ENCODE measurements at places on chromosomes 11 and 22.
A peak's percentile ranks its signal among the peaks of the same experiment; 100 is the strongest.

DNA sequence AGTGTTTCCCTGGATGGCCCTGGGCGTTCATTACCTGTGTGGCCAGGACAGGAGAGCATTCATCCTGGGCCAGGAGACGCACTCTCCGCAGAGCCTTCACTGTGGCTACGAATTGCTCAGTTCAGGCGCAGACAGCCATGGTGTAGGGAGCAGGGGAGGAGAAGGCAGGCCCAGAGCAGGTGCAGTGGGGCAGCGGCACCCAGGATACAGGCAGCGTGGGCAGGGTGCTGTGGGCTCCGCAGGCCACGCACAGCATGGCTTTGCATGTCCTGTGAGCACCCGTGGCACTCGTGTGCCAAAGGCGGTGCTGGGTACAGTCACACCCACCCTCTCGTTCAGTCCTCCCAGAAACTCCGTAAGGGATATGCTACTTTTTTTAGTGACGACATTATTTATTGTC, 124.2 kb upstream of the B3GAT1 start:
- DNase-seq: peak; percentile 59

DNA sequence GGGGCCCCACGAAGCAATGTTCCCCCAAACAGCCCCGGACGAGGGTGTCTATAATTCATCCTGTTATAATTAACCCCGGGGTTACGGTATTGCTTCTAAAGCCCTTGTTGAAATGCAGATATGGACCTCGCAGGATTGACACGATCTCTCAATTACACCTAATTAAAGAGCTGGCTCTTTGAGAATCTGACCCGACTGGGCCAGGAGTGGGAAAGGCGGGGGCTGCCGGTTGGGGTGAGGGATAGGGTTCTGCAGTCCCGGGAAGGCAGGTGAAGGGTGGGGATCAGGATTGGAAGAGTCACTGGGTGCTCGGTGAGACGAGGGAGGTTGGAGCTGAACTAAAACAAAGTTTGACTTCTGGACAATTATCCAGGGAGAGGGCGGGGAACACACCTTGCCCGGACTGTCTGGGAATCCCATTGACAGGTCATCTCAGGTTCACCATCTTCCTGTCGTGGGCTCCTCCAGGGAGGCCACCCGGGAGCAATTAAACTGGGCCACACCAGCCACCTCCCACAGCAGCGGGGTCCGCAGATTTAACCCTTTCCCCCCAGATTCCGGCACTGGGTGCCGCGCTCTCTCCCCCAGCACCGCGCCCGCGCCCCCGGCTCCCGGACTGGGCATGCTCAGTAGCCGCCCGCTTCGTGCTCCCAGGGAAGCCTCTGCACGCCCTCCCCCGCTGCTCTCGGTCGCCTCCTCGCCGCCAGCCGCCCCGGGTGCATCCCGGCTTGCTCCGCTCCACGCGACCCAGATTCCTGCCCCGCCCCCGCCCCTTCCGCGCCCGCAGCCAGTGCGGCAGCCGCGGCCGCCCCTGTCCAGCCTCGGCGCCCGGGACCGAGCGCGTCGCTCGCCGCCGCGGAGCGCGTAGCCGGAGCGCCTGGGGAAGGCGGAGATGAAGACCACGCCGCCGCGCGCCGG, at the start of gene ELMOD1:
Gene ELMOD1 (plus strand): TSS at position 688 of the 918 bp plus-strand sequence. CDS start 27,043 bp downstream, outside the sequence.
- peak; percentile 73 for DNase-seq

DNA sequence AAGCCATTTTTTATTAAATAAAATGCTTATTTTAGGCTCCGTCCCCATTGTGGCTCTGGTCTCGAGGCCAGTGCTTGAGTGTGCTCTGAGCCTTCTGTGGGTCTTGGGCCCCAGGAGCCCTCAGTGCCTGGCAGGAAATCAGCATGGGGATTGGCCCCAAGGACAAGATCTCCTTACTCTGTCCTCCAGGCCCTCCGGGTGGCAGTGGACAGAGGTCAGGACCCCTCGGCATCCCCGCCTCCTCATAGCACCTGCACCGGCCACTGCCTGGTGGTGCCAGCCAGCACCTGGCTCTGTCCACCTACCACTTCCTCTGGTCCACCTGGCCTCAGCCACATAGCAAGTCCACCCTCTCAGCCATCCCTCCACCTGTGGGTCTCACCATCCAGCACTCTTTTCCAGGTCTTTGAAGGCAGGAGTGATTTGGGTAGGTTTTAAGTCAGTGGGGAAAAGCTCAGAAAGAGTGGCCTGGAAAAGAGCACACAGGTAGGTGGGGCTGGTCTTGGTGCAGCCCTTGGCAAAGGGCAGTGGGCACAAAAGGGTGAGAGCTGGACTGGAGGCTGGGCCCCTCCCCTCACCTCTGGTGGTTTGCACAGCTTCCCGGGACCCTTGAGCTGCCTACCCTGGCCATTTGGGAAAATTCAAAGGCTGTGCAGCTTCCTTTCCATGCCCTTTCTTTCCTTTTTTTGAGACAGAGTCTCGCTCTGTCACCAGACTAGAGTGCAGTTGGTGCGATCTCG, 3.5 kb downstream of the CLDN5 start:
- DNase-seq: peak; percentile 82

- DNase-seq: no peak
Observed at GRCh38 chr11:128664317-128664716, 29.6 kb upstream of the FLI1 start.

GRCh38 chr11:21930408-21930807, 262.5 kb upstream of the ANO5 start:
- no peak for DNase-seq

GRCh38 chr11:104443387-104443786, 279.4 kb upstream of the PDGFD start:
- no peak for DNase-seq

DNA sequence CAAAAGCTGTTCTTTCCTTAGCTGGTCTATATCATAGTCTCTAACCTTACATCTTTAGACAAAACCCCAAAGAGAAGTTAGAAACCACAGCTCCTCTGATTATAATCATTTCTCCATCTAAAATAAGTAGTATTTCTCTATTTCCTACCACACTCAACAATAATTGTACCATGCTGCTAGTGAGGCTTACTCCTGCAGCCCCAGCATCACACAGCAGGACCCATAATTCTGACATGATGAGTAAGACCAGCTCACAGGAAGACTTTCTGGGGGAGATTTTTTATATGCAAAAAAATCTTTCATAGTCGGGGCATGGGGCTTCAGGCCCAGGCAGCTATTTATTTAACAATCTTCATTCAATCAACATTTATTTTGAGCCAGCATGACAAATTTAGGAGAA, 441.6 kb downstream of the DYNC2H1 start:
- no peak for DNase-seq

DNA sequence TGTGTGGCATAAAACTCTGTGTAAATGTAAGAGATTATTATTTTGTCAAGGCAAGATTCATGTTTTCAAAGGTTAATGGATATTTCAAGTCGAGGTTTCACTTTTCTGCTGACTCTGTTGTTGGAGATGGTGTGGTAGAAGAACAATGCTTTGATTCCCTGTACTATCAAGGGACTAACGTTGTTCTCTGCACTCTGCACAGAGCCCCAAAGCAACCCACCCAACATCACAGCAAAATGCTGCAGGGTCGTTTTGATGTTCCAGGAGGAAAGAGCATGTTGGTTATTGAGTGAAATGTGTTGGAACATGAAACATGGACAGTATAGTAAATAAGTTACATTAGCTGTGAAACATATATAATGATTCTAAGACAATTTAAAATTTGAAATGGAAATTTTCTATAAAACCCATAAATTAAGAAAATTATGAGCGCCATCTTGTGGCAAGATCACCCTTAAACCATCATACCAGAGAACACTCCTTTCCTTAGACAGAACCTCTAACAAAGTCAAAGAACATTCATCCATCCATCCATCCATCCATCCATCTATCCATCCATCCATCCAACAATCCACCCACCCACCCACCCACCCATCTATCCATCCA, 164.4 kb upstream of the ZBED5 start:
- DNase-seq: no peak

DNA sequence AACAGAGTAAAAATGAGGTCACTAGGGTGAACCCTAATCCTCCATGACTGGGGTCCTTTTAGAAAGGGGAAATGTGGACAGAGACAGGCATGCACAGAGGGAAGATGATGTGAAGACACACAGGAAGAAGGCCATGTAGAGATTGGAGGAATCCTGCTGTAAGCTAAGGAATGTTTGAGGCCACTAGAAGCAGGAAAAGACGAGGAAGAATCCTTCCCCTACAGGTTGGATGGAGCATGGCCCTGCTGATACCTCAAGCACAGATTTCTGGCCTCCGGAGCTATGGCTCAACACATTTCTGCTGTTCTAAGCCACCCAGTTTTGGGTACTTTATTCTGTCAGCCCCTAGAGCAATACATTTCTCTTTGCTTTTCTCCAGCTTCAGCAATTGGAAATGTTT, 486.9 kb downstream of the MIAT start:
- DNase-seq: no peak

DNA sequence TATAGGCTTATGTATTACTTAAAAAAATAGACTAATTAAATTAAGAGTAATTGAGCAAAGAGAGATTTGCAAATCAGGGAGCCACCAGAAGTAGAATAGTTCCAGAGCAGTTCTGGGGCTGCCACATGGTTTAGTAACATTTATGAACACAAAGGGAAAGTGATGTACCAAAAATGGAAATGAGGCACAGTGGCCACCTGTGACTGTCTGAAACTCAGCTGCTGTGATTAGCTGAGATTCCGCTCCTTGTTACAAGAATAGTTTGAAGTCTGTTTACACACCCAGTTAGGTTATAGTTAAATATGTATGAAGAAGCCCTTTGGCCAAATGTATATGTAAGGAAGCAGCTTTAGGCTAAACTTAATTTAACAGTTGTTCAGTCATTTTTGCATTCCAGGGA, 901.5 kb upstream of the CHORDC1 start:
- no peak for DNase-seq

- no peak for DNase-seq
Observed at GRCh38 chr11:76685831-76686230, 15.3 kb upstream of the LRRC32 start.

DNA sequence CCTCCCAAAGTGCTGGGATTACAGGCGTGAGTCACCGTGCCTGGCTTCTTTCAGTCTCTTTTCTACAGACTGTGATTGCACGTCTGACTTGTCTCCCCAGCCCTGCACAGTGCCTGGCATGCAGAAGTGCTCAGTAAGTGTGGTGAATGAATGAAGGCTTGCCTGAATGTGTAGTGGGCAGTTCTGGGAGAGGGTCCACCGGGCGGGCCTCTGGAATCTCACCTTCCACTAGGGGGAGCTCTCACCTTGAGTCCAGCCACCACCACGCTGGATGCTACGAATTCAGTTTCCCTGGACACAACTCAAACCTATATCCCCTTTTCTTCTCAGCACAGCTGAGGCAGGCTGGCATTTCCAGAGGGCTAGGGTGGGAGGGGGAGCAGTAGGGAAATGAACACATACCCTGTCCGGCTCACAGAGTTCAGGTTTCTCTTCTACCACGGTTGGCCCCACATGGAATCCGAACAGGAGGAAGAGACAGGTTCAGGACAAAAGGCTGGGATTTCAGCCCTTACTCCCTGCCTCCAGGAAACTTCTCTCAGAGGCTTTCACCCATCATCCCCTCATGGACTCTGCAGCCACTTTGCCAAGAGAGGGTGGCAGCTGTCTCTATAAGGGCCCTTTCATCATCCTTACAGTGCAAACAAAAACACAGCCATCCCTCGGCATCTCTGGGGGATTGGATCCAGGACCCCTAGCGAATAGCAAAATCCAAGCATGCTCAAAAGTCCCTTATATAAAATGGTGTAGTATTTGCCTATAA, 86.8 kb downstream of the NECTIN1 start:
- DNase-seq: no peak

DNA sequence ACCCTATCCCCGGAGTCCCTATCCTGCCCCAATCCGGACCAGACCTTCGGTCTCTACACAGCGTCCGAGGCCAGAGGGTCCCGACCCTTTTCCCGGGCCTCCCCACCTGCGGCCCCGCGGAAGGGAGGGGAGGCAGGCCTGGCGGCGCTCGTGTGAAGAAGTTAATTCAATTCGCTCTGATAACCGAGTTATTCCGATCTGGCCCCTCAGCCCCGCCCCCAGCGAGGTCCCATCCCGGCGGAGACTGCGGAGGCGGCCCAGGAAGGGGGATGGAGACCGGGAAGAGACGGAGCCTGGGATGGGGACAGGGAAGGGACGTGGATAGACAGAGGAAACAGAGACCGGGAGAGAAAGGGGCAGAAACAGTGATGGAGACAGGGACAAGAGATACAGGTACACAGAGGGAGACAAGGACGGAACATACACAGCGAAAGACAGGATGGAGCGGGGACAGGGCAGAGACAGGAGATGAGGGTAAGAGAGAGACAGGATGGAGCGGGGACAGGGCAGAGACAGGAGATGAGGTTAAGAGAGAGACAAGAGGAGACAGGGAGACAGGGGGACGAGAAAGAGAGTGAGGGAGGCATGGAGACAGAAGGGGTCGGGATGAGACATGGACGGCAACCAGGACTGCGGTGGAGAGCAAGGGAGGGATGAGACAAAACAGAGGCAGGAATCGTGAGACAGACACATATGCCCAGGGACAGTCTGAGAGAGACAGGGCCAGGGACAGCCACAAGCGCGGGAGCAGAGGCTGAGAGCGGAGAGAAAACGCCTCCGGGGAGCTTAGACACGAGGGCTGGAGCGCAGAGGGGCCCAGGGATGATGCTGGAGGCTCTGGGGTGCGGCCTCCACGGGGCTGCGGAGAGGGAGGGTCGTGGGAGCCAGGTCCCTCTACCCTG, 636 bp upstream of the PHOX2A start:
- DNase-seq: no peak

DNA sequence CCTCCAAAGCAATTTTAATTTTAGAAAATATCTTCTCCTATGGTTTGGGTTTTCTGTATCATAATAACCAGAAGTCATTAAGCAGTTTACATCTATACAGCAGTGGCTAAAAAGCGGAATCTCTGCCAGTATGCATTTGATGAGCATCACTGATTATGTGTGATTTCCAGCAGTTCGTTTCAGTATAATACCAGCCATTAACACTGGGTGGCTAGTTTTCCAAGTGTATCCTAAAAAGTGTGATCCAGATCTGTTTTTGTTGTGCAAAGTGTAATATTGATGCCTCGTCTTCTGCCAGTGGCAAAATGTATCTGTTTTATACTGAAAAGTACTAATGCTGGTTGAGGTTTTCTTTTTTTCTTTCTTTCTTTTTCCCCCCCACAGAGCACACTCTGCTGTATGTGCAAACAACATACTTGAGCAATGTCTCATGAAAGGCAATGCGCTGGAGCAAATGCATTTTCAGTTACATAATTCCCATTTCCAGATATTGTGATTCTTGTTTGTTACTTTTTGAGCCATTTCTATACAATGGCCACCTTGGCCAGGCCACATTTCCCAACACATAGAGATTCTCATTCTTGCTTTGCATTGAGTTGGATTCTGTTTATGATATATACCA, 64.2 kb downstream of the SLC36A4 start:
- no peak for DNase-seq

DNA sequence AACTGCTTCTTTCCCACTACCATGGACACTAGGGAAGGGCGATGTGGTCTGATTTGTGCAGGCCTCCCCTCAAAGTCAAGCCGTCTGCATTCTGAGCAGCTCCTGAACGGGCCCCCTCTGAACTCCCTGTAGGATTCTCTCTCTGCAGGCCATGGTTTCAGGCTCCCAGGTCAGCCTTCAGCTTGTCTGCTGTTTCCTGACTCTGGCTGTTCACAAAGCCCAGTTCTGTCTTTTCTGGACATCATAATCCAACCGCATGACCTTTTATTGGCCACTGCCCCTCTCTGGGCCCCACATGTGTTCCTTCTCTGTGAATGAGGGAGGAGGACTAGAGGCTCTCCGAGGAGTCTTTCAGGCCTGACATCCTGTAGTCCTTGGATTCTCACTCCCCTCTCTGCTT, 161.0 kb downstream of the FEZ1 start:
- no peak for DNase-seq
